ENCODE measurements at places on chromosomes 12 and 14.

GRCh38 chr12:79454338-79454843, 236.4 kb downstream of the PAWR start:
- DNase-seq, result no peak

DNA sequence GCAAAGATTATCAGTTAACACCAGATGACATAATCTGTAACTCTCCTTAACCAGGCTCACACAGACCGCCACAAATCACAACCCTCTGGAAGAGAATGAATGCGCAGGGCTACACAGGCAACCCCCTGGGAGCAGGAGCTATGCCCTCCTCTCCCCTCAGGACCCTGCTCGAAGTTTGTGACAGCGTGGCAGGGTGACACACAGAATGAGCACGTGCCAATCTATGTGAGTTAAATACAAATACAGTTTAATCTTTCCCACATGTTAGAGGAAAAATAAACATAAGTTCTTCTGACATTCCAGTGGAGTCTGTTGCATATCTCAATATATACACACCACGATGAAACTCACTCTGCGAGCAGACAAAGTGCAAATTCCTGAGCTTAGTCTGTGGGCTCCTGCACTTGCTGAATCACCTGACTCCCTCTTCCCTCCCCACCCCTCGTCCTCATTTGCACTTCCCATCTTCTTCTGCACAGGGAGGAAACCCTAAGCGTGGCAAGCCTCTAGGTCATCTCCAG, 37.6 kb downstream of the BCAT1 start:
- no peak for DNase-seq

DNA sequence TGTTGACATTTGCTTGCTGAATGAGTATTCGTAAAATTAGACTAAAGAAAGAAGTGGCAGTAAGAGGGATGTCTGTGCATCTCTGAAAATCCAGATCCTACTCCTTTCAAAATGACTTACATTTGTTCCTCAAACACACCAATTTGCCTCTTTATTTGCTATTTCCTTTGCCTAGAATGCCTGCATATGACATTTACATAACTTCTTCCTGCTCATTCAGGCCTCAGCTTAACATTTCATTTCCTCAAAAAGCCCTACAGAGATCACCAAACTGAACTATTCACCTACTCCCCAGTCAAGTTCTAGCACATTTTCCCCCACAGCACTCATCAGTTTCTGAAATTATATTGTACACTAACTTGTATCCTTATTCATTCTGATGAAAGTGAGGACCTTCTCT, 907.2 kb downstream of the LRFN5 start:
- no peak for DNase-seq

GRCh38 chr12:10220398-10221077, 7.9 kb downstream of the GABARAPL1 start:
- DNase-seq, result no peak

DNA sequence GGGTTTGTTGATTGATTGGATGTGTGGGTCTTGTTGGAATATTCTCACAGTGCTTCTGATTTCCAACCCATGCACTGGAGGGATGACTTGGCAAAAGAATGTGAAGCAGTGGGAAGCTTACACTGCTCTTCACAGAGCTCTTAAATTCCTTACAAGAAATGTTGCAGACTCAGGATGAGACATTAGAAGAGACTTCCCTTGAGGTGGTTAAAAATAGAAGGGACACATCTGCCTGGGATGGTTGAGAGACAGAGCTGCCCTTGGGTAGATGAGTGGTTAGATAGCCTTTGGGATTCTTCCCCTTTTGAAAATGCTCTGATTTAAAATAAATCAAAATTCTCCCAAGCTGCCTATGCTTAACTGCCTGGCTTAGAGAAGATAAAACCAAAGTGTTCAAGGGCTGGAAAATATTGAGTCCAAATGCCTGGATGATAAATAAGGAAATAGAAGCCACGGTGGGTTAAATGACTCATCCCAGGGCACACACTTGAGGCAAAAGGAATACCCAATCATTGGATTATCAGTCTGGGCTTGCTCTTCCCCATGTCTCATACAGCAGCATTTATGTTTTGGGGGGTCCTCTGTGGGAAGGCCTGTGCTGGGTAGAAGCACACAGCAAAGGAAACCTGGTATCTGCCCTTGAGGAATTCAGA, 264.3 kb downstream of the AKAP6 start:
- DNase-seq, result no peak

DNA sequence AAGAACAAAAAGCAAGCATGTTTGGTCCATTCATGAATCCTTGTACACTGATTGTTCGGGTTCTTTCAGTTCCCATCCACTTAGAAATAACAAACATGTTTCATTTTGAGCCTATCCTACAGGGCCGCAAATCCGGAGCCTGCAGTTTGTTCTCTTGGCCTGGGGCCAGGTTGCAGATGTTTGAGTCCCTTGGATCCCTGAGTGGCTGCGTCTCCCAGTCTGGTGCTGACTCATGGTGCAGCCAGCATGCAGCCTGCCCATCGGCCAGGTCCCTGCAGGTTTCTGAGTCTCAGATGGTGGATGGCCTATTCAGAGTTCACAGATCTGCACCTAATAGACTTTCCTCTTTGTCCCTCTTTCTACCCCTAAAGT, 1.9 kb upstream of the DYNC1H1 start:
- DNase-seq, result peak; percentile 98

DNA sequence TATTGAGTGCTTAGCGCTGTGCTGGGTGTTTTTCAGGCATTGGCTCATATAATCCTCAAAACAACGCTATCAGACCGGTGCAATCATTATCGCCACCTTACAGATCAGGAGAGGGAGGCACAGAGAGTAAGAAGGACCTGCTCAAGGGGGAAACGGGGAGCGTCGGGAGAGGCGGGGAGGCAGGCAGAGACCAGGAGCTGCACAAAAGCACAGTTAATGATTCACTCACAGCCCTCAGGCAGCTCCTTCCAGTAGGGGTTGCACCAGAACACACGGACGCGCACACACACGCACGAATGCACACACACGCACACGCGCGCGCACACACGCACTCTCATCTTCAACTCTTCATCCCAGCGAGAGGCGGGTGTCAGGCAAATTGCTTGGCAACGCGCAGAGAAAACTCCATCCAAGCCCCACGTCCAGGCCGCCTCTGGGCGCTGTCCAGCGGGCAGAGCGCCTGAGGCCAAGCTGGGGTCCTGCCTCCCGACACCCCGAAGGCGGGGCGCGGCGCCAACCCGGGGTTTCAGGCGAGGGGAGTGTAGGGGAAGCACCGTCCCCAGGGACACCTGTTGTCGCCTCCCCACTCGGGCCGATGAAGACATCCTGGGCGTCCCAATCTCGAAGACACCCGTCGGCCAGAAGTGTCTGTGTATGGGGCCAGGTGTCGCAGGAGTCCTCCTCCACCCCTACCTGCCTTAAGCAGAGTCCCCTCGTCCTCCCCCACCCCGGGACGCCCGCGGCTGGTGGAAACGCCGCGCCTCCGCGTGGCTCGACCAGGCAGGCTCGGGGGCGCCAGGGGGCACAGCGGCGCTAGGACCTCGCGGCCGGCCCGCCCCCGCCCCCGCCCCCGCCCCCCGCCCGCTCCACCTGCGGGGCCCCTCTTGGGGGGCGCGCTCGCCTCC, 35.5 kb upstream of the STON2 start:
- peak; percentile 57 for DNase-seq

DNA sequence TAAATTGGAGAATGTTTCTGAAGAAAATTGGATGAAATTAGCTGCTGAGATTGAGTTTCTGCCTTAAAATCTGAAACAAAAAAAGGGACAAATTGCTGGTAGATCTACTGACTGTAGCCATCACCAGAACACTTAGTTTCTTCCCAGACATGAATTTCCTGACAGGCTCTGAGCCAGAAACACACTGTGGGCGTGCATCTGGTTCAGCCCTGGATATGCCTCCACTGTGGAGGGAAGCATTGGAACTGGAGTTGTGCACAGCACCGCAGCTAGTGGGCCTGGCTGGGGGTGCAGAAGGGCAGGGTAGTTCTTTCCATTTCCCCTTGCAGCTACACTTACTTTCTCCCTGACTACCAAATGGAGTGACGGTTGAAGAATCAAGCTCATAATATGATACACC, 31.2 kb downstream of the CREBL2 start:
- DNase-seq, result no peak

DNA sequence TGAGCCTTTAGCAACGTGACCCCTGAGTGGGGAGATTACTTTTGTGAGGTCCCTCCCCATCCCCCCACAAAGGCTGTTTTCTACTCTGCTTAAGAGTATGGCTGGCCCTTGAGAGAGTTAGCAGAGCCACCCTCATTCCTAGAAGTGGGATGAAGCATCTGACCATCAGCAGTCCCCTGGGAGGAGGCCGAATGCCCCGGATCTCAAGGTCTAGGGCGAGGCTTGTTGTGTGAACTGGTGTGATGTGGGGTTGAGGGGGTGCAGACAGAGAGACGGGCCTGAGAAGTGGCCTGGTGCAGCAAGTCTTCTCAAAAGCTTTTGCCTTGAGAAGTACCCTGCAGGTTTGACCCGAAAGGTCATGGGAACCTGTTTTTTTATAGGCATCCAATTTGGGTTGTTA, 153.0 kb upstream of the FKBP4 start:
- no peak for DNase-seq

- no peak for DNase-seq
These were observed 280.5 kb downstream of the DPF3 start for GRCh38 chr14:72613231-72613974.

GRCh38 chr12:77606348-77606747, 224.3 kb upstream of the NAV3 start:
- no peak for DNase-seq

DNA sequence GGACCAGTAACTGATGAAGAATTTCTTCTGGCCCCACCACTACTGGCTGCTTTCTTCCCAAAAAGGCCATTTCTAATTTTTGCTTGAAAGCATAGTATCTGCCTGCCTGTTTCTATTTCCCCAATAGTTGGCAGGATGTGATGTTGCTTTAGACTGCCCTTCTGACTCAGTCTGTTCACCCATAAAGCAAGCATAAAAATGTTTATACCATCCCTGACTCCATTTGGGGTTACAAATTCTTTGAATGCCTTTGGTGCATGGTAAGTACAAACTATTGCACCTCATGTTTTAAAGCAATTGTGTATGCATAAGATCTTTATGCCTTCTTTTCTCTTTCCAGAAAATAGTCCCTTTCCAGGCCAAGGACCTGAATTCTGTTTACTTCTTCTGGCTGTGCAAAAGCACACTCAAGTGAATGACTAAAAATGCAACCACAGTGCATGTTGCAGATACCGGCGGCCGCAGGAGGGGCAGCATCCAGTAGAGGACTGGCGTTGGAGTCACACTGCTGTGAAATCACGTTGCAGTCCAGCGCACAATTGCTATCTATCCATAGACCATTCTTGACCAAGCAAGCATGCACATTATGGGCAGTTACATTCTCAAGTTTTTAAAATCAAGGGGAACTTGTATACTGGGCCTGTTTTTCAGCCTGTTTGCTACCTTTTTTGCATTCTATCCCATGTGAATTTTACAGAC, 82.4 kb downstream of the SLC5A8 start:
- no peak for DNase-seq

GRCh38 chr12:981961-982360, 9.1 kb upstream of the ERC1 start:
- DNase-seq, result no peak

GRCh38 chr12:130966443-130967030, 12.8 kb downstream of the ADGRD1 start:
- no peak for DNase-seq

- no peak for DNase-seq
These were observed 48.5 kb upstream of the ARHGAP5 start for GRCh38 chr14:32028599-32028998.

DNA sequence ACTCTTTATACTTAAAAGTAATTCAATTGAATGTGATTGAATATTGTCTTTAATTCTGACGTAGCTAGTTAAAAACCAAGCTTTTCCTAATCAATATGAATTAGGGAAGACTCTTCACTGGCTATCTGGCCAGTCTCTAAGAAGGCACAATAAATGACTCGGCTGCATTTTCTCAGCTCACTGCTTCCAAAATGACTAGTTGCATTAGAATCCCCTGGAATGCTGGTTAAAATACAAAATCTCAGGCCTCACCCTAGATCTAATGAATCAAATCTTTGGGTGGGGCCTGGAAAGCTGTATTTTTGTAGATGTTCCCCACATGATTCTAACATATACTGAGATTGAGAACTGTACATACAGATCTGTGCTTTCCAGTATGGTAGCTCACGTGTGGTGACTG, 242.1 kb downstream of the CHST11 start:
- DNase-seq, result no peak

DNA sequence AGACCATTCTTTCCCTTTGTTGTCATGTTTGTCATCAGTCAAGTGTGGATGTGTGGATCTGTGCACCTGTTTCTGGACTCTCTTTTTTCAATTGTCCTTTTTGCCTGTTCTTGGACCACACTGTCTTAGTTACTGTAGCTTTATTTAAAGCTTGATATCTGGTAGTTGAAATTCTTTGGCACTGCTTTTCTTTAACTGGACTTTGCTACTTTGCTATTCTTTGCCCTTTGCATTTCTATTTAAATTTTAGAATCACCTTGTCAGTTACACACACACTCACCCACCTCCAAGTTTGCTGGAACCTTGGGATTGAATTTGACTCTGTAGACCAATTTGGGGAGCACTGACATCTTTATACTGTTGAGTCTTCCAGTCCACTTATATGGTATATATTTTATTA, 61.5 kb downstream of the VRK1 start:
- no peak for DNase-seq

DNA sequence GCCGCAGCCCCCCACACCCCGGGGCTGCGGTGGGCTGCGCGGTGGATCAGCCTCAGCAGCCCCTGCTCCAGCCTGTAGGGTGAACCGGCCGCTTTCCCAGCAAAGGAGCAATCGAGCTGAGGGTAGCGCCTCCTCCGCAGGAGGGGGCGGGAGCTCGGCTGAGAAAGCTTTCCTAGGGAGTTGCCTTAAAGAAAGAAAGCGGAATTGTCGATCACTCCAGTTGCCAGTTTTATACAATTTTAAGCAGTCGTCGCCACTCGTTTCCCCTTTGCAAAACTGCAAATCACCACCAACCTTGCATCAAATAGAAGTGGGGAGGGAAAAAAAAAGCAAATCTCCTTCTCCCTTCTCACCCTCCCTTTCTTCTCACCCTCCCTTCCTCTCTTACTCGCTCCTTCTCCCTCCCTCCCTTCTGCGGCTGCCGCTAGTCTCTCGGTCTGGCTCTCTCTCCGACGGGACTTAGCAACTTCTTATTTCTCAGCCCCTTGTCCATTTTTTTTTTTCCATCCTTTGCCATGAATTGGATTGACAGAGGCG, at the start of gene PDE3A:
PDE3A (plus strand) TSS at position 424 of the 537 bp plus-strand sequence. CDS start 748 bp downstream, outside the sequence.
- DNase-seq, result no peak
